ENCODE measurements at places on chromosomes 12 and 14.

- DNase-seq, result no peak
Observed at GRCh38 chr12:15982471-15982870, 71.3 kb downstream of the DERA start.

DNA sequence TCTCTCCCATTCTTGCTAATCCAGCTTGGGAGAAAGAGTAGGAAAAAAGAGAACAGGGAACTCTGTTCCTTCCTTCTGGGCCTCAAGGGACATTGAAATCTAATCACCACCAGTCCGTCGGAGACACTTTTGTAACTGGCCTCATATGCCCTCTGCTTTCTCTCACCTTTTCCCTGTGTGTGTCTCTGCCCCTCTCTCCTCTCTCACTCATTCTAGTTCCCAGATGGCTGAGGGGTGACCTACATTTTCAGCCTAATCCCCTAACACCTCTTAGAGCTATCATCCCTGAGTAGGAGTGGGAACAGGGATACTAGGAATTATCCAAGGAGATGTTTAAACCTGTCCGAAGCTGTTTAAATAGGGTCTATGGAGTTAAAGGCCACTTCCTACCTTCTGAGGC lies 8.9 kb upstream of the PCK2 start:
- DNase-seq, result no peak

GRCh38 chr14:97618401-97618800 lies 821.2 kb downstream of the VRK1 start:
- no peak for DNase-seq

GRCh38 chr14:74905595-74906142 lies 17.4 kb downstream of the RPS6KL1 start:
- DNase-seq, result peak; percentile 36

DNA sequence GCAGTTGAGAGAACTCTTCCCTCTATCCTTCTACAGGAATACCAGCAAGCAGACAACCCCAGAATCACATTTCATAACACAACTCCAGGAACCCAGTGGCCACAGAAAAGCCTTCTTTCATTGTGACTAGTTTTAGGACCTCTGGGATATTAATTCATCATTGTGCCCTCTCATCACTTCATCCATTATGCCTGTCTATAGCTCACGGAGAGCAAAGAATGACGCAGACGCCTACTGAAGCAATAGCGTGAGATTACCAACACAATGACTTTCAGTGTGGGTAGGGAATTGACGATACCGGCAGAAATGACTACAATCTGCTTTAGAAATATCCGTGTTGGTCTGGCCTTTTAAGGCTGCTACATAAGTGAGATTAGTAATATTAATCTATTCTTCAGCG lies 158.1 kb upstream of the FOXG1 start:
- no peak for DNase-seq

- no peak for DNase-seq
Observed at GRCh38 chr14:68663385-68664076, 129.3 kb downstream of the ZFP36L1 start.

DNA sequence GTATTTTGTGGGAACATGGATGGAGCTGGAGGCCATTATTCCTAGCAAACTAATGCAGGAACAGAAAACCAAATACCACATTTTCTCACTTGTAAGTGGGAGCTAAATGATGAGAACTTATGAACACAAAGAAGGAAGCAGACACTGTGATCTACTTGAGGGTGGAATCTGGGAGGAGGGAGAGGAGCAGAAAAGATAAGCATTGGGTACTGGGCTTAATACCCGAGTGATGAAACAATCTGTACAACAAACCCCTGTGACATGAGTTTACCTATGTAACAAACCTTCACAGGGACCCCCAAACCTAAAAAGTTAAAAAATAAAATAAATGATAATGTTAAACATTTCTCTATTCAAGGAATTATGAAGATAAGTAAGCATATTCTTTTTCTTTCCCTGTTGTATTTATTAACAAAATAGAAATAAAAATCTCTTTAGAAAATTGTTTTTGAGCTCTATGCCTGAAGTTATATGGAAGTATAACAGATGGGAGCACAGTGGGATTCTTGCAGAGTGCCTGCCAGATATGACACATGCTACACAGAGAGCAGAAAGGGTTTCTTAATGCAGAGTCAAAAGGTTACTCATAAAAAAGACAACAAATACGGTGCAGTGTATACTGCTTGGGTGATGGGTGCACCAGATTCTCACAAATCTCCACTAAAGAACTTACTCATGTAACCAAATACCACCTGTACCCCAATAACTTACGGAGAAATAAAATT lies 52.0 kb upstream of the SYNE2 start:
- DNase-seq, result no peak

- no peak for DNase-seq
Observed at GRCh38 chr14:81400852-81401251, 728 bp upstream of the STON2 start.

DNA sequence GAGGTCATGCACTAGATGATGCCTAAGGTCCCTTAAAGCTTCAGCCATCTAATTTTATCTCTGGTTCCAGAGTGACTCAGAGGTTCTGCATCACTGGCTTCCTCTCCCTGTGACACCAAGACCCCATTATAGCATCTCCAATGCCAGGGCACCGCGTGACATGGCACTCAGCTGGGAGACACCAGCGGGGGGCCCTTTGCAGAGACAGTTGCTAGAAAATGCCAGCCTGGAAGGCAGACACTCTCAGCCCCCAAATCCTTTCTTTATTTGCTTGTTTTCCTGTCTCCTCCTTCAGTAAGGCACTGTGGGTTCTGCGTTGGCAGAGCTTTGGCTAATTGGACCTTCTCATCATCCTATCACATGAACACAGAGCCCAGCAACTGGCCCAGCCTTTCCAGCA lies 123.5 kb upstream of the VRK1 start:
- DNase-seq, result no peak

GRCh38 chr12:46214668-46215436 lies 54.0 kb downstream of the SLC38A1 start:
- DNase-seq, result no peak

- DNase-seq, result no peak
Observed at GRCh38 chr12:26143291-26143690, 18.5 kb upstream of the BHLHE41 start.

GRCh38 chr12:65492998-65493912 lies 214.8 kb downstream of the MSRB3 start:
- no peak for DNase-seq

DNA sequence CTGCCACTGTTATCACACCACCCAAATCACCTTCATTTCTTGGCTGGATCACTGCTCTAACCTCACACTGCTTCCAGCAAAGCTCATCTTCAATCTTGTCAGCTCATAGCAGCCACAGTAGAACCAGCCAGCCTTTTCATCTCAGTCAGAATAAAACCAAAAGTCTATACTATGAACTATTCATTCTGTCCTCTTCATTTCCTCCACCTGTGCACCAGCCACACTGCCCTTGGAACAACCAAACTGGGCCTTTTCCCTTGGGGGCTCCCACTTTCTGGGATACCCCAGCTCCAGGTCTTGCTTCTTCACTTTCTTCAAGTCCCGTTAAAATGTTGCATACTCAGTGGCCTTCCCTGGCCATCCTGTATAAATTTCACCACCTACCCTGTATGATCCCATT lies 234.4 kb upstream of the DAAM1 start:
- DNase-seq, result no peak

GRCh38 chr14:59926534-59926933 lies 6.6 kb downstream of the LRRC9 start:
- no peak for DNase-seq

- no peak for DNase-seq
Observed at GRCh38 chr12:112638420-112638819, 153.1 kb upstream of the RPH3A start.

GRCh38 chr14:104440297-104440956 lies 139.1 kb upstream of the C14orf180 start:
- no peak for DNase-seq

DNA sequence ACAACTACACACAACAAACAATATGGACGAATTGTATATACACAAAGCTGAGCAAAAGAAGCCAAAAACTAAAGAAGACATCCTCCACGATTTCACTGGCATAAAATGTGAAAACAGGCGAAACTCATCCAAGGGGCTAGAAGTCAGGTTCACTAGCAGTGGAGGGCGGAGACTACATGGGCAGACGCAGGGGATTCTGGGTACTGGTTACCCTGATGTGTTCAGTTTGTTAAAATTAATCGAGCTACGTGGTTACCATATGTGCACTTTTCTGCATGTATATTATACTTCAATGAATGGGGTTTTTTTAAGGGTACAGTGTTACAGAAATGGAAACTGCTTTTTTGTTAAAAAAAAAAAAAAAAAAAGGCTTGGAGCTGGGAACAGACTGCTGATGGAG lies 12.3 kb downstream of the KDM2B start:
- DNase-seq, result no peak

- no peak for DNase-seq
Observed at GRCh38 chr12:131312793-131313545, 359.3 kb downstream of the ADGRD1 start.

GRCh38 chr12:54018468-54018984 lies 9.7 kb upstream of the HOXC6 start:
- no peak for DNase-seq

- DNase-seq, result no peak
Observed at GRCh38 chr12:62806893-62807292, 128.1 kb downstream of the PPM1H start.

- peak; percentile 58 for DNase-seq
Observed at GRCh38 chr12:32131666-32132065, 25.0 kb downstream of the BICD1 start.

- DNase-seq, result no peak
Observed at GRCh38 chr14:37596790-37597472, 1.5 kb downstream of the TTC6 start.

DNA sequence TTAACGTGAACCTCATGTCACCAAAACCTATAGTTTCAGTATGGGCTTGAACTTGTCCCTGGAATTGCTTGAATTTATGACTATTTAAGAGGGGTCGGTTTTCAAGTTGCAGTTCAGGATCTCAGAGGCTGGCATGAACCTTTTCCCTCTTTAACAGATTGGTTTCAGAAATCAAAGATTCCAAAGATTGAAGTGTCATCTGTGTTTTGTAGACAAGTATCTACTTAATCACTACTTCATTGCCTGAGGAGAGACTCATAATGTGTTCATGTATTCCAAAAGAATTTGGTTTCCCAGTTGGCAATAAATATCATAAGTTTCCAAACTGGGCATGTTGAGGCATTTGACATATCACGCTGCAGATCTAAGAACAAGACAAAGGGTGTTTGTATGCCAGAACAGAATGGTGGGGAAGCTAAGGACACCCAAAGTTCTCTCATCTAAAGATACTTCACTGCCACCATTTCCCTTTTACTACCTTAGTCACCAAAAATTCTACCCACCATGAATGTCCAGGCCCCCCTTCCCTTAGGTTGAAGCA lies 199.5 kb downstream of the NUAK1 start:
- no peak for DNase-seq

DNA sequence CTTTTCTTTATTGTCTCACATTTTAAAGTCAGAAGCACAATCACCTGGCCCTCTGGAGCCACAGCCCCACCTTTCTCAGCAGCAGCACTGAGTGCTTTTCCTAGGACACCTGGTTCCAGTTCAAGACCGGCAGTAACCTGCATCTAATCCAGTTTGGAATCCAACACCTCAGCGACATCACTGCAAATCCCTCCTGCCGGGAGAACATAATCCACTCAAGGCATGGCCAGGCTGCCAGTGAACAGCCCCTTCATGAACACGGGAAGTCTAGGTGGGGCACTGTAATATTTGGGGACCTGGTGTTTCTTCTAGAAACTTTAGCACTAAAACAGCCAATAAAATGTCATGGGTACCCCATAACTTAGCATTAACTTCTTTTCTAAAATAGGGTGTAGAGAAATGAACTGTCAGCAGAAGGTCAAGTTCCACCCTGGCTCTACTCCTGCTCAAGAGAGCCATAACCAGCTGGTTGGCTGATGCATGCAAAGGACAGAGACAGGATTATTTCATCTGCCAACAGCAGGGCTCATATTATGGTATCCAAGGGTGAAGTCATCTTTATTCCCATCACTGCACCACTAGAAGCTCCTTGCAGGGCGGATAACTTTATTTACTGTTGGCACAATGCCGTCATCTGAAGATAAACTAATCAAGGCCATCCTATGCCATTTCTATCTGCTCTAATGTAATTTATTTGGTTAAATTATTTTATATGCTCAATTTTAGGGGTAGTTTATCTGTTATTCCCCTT lies 76.7 kb downstream of the TTC7B start:
- DNase-seq, result no peak

- no peak for DNase-seq
Observed at GRCh38 chr14:39229601-39230110, 4.1 kb upstream of the MIA2 start.

DNA sequence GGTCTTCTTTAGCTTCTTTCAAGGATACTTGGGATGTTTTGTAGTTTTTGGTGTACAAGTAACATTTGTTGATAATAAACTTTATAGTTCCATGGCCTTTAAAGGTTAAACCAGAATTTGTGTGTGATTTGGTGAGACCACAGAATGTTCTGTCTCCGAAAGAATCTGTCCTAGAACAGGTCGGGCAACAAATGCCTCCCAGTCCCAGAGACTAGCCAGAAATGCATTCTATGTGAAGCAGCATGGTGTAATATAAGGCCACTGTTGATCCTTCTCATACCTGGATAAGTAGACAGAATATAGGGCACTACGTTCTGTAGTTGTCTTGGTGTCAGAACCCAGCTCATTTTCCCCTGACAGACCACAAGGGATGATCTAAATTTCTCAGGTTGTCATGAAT lies 10.0 kb downstream of the STYK1 start:
- DNase-seq, result no peak

DNA sequence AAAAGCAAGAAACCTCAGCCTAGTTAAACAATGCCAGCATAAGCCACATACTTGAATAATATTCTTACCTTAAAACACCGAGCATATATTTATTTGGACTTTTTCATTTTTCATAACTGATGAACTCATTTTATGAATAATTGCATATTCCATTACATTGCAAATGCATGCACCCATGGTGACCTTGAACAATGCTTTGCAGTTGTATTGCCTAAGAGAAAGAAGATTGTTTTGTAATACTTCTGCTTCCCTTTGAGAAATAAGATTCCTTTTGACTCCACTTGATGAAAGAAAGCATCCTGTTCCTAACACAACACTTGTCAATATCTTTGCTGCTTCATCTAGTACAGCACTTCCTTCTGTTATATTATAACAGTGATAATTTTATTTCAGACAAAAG lies 1182.2 kb downstream of the FLRT2 start:
- DNase-seq, result peak; percentile 10

Data from HepG2 (cell line).